Stimulated activated CD4-positive, alpha-beta T cell treated with anti-CD3 and anti-CD28 coated beads, TNF-alpha, amount 100 ng/mL, for 24 hours (primary cell): ENCODE measurements at places on chromosomes 4 and X.
A peak's percentile ranks its signal among the peaks of the same experiment; 100 is the strongest.

DNA sequence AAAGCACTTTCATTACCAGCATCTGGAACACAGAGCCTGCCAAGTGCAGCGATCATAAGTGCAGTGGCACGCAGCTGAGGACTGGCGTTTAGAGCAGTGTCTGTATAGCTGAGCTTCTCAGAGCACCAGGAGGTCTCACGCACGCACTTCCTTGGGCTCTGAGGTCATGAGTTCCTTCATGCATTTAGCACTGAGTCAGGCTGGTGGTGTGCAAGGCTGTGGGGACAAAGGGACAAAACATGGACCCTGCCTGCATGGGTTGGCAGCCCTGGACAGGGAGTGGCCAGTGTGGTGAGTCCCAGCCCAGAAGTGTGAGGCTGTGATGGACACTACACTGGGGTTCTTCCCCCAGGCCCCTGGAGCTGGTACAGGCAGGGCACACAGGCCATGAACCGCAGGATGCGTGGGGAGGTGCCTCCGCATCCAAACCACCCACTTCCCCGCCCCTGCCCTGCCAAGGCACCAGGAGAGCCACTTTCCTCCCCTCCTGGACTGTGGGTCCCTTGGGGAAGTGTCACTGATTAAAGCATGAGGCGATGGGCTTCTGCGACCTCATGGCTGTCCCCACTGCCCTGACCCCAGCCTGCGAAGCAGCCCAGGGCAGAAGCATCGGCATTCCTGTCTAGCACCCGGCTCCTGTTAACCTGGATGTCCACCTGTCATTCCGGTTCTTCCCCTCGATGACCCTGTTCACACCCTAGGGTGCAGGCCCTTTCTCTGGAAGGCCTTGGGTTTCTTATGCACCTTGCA is 37.2 kb upstream of the GPR78 start:
- no peak for DNase-seq

GRCh38 chrX:39445336-39445735 is 644.1 kb downstream of the MID1IP1 start:
- DNase-seq: no peak

DNA sequence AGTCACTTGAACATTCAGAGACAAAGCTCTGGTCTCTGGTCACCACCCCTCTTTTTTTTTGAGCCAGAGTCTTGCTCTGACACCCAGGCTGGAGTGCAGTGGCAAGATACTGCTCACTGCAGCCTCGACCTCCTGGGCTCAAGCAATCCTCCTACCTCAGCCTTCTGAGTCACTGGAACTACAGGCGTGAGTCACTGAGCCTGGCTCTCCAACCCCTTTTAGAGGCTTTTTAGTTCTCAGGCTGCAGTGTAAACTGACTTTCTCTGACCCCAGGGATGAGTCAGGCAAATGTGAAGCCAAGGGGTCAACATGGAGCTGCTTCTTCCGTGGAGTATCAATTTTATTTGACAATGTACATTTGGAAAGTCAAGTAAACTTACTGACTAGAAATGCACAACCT is 229.2 kb downstream of the PTTG2 start:
- no peak for DNase-seq

GRCh38 chr4:26325191-26325590 is 4.4 kb downstream of the RBPJ start:
- DNase-seq: no peak

DNA sequence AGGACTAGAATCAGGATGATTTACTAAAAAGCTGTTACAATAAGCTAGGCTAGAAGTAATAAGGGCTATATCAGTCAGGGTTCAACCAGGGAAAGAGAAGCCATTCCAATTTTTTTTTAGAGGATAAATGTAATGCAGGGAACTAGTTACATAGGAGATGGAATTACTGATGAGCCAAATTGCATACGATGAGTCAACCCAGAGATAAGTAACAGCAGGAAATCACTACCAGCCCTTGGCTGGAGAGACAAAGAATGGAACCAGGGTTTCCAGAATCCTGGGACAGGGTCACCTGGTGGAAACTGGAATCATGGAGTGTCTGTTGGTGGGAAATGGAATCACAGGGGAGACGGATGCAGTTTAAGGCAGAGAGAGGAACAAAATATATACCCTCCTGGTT is 13.1 kb upstream of the MAGEA4 start:
- no peak for DNase-seq

DNA sequence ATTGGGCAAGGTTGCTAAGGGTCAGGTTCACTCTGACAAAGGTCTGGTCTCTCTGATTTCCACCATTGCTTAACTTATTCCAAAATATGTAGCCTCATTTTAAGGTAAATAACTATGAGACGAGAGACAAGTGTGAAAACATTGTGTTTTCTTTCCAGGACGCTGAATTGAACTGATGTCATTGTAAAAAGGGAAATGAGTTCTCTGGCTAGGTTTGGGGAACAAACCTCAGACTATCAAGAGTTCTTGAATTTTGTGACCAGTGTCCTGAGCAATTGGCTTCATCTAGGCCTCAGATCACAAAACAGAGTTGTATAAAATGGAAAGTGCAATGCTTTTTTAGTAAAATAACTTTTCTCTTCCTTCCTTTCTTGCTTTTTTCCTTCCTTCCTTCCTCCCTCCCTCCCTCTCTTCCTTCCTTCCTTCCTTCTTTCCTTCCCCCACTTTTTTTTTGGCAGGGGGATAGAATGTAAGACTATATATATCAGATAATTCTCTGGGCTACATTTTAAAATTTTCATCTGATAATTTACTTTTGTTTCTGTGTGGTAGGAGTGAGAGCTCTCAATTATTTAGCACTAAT is 30.8 kb upstream of the CXCL8 start:
- no peak for DNase-seq

DNA sequence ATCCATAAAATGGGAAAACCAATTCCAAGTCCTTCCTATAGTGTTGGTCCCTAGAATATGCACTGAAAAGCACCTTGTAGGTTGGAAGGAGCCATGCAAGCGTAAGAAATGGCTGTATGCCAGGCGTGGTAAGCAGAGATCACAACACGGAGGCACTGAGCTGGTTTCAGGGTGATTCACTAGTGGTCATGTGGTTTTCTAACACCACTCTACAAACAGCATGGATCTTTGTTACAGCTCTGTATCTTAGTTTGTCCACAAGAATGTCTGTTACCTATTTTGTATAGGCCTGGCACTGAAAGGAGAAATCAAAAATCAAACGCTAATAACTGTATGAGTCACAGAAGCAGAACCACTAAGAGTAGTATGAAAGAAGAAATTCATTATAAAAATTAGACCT is 71.9 kb downstream of the MAGEB17 start:
- DNase-seq: peak; percentile 0

DNA sequence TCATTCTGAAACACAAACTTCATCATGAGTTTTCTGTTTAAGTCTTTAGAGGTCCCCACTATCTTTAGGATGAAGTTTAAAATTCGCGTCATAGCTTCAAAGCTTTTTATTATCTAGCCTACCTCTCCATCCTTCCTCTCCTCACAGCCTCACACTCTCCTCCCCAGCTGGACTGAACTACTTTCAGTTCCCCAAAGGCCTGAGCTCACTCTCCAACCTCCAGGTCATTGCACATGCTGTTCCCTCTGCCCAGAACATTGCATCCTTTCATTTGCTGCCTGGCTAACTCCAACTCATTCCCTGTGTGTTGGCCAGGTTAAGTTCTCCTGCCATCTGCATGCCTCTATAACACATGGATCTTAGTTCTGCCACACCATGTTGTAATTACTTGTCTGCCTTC is 2.9 kb upstream of the OTUD5 start:
- DNase-seq: no peak

DNA sequence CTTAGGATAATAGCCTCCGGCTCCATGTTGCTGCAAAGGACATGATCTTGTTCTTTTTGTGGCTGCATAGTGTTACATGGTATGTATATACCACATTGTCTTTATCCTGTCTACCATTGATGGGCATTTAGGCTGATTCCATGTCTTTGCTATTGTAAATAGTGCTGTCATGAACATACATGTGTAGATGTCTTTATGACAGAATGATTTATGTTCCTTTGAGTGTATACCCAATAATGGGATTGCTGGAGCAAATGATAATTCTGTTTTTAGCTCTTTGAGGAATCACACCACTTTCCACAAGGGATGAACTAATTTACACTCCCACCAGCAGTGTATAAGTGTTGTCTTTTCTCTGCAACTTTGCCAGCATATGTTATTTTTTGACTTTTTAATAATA is 4.6 kb downstream of the RAB33B start:
- DNase-seq: no peak
